ENCODE measurements at places on chromosomes 2 and 18. TPM values are rescaled to one million over a fixed set of nuclear protein-coding genes. Genes with fewer than 3 reads are reported as not detected.

The MAP3K19 gene
- 16.0 TPM for total RNA-seq

The TMSB10 gene
- 4,399 TPM for total RNA-seq

The SERPINB3 gene
- not detected for total RNA-seq

The TCF23 gene
- total RNA-seq, result not detected

The ACMSD gene
- total RNA-seq, result not detected

The ANAPC1 gene
- 31.7 TPM for total RNA-seq

The GNLY gene
- 0.40 TPM for total RNA-seq

The TNFRSF11A gene
- 1.8 TPM for total RNA-seq

The DYSF gene
- 12.0 TPM for total RNA-seq

The SIX2 gene
- 5.5 TPM for total RNA-seq
